ENCODE measurements at places on chromosomes 7 and 10.

DNA sequence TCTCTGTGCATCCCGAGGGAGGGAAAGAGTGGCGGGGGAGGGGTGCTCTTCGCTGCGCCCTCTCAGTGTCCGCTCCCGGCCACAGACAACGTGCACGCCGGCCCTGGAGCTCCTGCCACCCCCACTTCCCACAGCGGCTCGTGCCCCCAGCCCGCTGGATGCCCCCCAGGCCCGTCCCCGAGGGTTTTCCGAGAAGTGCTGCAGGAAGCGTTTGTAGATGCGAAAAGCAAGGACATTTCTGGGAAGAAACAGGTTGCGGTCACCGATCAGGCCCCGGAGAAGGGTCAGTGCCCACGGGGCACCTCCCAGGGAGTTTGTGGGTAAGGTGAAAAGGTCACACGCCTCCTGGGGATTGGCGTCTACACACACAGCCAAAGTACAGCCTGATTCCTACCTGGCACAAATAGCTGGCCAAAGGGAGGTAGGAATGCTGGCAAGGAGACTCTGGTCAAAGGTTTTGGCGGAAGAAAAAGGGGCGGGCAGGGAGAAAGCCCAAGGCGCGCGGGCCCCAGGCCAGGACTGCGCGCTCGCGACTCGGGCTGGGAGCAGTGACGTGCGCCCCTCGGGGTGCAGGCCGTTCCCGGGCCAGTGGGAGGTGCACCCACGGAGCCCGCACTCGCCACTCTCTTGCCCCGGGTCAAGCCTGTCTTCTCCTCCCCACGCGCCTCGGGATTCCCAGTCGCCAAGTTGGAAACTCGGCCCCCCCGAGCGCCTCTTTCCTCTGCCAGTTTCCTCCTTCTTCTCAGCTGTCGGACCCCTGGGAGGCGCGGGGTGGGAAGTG, 1.5 kb upstream of the NRP1 start:
- DNase-seq = peak; percentile 85

GRCh38 chr10:50739618-50740292, at the start of gene ASAH2B:
Gene ASAH2B (plus strand): TSS chr10:50739936. CDS start chr10:50745131, 5,195 bp downstream.
- peak; percentile 82 for DNase-seq

DNA sequence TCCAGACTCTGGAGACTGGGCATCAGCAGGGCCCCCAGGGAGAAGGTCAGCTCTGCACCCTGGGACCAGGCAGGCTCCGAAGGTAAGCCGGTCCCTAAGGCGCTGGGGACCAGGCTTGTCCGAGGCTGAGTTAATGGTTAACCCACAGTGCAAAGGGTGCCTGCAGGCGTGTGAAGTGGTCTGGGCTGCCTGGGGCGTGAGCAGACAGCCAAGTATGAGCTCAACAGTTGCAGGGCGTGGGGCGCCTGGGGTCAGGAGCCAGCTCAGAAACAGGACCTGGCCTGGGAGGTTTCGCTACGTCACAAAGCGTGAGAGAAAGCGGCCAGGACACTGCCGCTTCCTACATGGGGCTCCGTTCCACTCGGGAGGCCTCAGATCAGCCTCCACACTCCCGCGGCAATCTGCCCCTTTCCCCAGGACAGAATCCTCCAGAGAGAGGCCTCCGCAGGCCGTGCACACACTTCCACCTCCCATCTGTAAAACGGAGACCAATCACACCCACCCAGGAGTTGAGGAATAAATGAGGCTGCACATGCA, 16.0 kb downstream of the PDGFA start:
- DNase-seq = no peak

DNA sequence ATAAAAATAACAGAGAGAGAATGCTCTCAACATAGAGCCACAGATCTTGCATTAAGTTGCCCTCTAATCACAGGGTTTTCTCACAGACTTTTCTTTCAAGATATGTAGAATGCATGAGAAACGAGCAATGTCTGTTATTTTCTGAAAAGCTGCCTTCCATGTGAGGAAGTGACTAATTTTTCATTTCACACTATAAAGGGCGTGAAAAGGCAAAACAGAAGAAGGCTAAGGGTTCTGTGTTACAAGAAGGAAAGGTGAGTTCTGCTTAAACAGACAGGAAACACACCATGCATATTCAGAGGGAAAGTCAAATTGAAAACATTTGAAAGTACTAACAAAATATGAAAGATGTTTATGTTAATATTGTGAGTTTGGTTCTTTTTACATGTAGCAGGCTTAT, 189.2 kb downstream of the SEMA3D start:
- no peak for DNase-seq

DNA sequence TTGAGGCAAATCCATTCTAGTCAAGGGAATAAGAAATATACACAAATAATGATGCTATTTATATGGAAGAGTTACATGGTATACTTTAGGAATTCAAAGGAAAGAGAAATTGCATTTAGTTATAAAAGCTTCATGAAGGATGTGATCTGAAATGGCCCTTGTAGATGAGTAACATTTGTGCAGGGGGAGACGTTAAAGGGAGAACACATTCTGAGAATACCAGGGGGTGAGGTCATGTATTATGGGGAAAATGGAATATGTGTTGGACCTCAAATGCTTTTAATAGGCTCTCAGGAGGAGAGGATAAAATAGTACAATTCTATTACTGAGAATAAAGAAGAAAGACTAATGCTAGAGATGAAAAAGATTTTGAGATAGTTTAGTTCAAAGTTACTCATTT, 122.5 kb upstream of the NOBOX start:
- DNase-seq = no peak

DNA sequence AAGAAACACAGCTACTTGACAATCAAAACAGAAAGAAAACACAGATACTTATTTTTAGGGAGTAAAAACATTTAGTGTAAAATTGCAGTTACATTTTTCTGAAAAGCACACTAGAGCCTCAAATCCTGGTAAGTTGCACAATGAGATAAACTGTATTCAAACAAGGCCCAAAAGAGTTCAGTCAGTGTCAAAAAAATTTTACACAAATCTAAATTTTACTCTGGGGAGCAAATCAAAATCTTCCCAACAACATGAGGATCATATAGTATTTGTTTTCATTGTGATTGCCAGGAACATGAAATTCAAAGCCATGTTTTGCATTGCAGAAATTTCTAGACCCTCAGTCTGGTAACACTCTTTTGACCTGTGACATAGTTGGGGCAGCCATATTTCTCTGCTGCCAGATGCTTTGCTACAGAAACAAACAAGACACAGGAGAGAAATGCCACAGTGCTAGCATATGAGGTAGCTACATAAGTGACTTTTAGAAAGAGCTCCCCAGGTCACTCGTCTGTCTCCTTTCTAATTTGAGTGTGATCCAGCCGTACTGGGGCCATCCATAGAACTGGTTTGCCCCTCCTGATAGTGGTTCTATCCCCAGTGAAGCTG, 49.6 kb downstream of the PDE1C start:
- no peak for DNase-seq

- no peak for DNase-seq
Observed at GRCh38 chr10:119221201-119221600, 13.8 kb downstream of the GRK5 start.

DNA sequence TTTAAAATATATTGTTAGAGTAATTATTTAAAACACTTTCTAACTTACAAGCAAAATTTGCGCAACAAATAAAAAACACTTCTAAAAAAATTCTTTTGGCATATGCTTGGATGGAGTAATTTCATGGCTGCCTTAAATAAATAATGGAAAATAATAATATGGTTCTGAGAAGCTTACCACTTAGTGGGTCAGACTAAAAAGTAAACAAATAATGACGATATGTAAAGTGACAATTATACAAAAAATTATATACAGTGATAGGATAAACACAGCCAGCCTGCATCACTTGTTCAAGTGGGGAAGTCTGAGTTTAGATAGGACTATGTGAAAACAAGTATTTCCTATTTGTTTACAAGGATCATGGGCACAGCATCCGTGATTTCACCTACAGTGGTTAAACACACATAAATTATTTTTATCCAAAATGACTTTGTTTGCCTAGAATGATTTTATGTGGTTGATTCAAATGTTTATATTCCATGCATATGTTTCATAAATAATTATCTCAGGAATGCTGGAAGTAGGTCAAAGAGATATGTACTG, 141.7 kb upstream of the SEMA3D start:
- DNase-seq = no peak

- DNase-seq = no peak
Observed at GRCh38 chr7:45573204-45573603, 964 bp upstream of the ADCY1 start.

DNA sequence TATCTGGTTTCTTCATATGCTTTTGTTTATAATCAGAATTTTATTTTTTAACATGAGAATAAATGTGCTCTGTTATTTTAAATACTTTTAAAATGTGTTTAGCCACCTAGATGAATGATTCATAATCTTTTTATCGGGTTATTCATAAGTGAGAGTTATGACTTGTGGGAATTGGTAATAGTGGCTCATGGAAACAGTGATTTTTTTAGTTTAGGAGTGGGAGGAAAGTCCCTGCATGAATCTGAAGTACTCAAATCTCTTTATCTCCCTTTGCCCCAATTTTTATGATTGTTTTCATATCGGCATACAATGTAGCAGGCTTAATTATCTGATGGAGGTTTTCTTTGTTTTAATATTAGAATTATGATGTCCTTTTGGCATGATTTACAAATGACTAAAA, 42.9 kb downstream of the TAX1BP1 start:
- DNase-seq = peak; percentile 47

DNA sequence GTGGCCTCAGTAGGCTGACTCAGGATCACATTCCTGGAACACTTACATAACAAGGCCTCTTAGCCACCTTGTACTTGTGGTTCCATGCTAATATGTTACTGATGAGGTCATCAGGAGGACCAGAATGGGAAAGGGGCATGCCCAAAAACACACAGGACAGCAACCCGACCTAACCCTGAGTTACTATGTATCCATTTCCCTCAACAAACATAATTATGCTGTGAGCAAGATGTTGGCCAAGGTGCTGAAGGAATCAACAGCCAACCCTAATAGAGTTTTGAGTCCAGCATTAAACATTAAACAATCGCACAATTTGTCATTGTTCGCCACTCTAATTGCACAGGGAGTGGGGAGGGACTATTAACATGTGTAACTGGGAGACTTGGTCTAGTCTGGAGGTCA, 129.4 kb downstream of the PLPP4 start:
- DNase-seq = peak; percentile 35

DNA sequence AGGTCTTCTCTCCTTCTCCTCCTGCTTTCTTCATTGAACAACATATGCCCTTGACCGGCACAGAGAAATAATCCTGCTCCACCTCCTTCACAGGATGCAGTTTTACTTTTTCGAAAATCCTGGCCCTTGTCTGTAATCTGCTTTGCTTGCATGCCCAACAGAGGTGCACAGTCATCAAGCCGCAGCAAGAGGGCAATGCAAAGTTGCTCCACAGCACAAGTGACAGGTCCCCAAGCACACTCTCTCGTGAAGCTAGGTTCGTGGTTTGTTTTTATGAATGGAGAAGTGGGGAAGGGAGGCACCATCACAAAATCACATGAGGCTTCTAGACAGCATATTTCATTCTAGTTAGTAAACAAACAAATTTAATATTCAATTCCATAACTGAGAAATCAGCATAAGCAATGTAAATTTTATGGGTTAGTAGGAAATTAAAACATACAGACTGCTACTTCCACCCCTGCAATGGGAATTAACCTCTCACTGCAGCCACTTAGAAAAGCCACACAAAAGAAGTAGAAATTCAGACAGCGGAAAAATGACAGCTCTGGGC, 178.8 kb downstream of the TPK1 start:
- no peak for DNase-seq

DNA sequence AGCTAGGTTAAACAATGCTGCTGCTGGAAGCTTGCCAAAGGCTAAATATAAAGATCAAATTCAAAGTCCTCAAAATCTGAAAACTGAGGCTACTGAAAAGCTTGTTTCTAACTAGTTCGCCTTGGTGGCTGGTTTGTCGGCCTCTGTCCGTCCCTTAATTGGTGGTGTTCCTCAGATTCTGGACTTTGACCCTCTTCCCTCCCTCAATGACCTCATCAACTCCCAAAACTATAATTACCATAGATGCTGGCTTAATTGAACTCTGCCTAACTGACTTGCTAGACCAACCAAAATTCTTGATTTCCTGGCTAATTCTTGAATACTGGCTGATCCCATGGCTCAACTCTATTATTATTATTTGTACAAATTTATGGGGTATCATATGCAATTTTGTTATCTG, 15.6 kb downstream of the ARHGAP21 start:
- no peak for DNase-seq

GRCh38 chr10:85874208-85874607, 492.4 kb downstream of the GRID1 start:
- DNase-seq = no peak

DNA sequence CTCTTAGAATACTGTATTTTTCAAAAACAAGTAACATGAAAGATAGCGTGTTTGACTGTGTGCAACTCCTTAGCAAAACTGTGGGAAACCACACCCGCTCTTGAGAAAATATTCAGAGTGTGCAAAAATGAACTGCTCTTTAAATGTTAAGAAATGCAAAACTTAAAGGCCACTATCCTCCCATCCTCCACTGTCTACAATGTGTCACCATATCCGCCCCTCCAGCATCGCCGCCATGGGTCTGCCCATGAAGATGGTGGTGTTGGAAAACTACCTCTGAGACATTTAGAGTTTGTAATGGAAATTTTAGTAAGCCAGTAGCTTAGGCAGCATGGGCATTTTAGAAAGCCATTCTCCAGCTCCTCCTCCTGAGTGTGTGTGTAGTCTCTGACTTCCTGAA, 20.1 kb upstream of the NMT2 start:
- no peak for DNase-seq

GRCh38 chr10:60155099-60155877, 234.4 kb downstream of the ANK3 start:
- no peak for DNase-seq

GRCh38 chr10:34185998-34186397, 629.1 kb downstream of the PARD3 start:
- no peak for DNase-seq

GRCh38 chr7:150955519-150956394, 22.4 kb downstream of the KCNH2 start:
- no peak for DNase-seq

DNA sequence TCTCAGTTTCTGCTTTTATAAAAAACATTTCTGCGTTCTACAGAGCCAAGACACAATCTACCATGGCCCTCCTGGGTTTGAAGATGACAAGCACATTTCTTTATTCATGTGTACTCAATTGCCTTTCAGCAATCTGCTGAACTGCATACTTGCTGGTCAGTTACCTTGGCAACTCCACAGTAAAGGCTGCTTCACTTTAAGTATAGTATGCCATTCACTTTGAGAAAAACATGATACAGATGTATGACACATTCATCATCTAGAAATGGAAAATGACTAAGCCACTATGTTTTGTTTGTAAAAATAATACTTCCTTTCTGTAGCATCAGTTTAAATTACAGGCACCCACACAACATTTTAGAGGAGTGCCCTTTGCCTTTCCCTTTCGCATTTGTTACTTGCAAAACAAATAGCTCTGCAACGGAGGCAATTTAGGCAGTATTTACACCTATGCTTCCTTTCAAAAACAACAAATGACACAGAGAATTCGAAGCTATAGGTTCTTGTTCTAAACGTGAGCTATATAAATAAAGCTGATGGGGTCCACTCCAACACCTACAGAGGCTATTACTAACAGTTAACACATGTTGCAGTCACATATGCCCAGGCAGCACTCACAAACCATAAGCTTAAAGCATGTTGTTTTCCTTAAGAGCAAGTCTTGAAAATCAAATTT, 23.5 kb downstream of the SGCE start:
- peak; percentile 87 for DNase-seq
